Right lobe of liver (tissue), 6 donors: ENCODE measurements at places on chromosomes 6 and 20. TPM values are rescaled to one million over a fixed set of nuclear protein-coding genes. Genes with fewer than 3 reads are reported as not detected.
A peak's percentile ranks its signal among the peaks of the same experiment; 100 is the strongest.

GRCh38 chr6:13259393-13259792, 68.9 kb downstream of the TBC1D7 start:
- no peaks in the 10 kb centered on the region for H3K36me3 ChIP-seq
- H3K27me3 ChIP-seq: no peaks in the 10 kb centered on the region
- H3K27ac ChIP-seq: no peak overlapping the region
- H3K4me1 ChIP-seq: no peaks in the 10 kb centered on the region
- DNase-seq: no peak

GRCh38 chr20:62186887-62187866, 4.3 kb downstream of the MTG2 start:
- no peaks in the 10 kb centered on the region for H3K27me3 ChIP-seq
- peak; percentile 23 for DNase-seq
- peaks cover 33% of the 10 kb centered on the region for H3K4me1 ChIP-seq
- no peak overlapping the region for H3K4me3 ChIP-seq
- H3K27ac ChIP-seq: peak overlapping the region; percentile 17
- H3K36me3 ChIP-seq: no peaks in the 10 kb centered on the region

NINL gene
- total RNA-seq: 5.9 TPM

GRCh38 chr20:14991023-14991422, 653.6 kb upstream of the FLRT3 start:
- no peak for DNase-seq
- no peaks in the 10 kb centered on the region for H3K4me1 ChIP-seq
- no peaks in the 10 kb centered on the region for H3K27me3 ChIP-seq
- no peak overlapping the region for H3K4me3 ChIP-seq

TBX18 gene
- 0.49 TPM for total RNA-seq

GRCh38 chr20:23142162-23143050, 56.3 kb upstream of the CD93 start:
- H3K27me3 ChIP-seq: no peaks in the 10 kb centered on the region
- DNase-seq: peak; percentile 51
- no peak overlapping the region for H3K4me3 ChIP-seq
- peak overlapping the region; percentile 44 for H3K27ac ChIP-seq
- H3K36me3 ChIP-seq: no peaks in the 10 kb centered on the region

DNA sequence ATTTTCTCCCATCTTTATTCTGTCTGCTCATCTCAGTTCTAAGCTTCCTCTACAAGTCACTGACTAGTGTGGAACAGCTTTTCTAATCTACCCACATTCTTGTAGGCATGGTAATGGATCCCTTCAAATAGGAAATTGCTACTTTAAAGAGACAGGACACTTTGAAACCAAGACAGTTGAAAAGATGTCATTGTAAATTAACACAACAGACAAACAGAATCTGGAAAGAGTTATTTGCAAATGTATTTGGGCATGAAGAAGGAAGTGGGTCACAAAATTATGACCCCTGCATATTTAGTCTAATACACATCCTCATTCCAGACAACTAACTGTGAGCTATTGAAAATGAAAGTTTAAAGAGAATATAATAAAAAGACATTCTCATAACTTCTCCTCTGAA, 298.2 kb upstream of the MARCKS start:
- no peaks in the 10 kb centered on the region for H3K4me1 ChIP-seq
- no peaks in the 10 kb centered on the region for H3K27me3 ChIP-seq
- H3K36me3 ChIP-seq: no peaks in the 10 kb centered on the region
- no peak overlapping the region for H3K4me3 ChIP-seq
- DNase-seq: no peak
- H3K27ac ChIP-seq: no peak overlapping the region

TRAPPC3L gene
- not detected for total RNA-seq

CFB gene
- 3,385 TPM for total RNA-seq

- H3K27ac ChIP-seq: peak overlapping the region; percentile 72
- H3K36me3 ChIP-seq: no peaks in the 10 kb centered on the region
- H3K4me3 ChIP-seq: peak overlapping the region; percentile 76
- no peaks in the 10 kb centered on the region for H3K4me1 ChIP-seq
- peak; percentile 84 for DNase-seq
These were observed 417 bp downstream of the NFATC2 start for GRCh38 chr20:51542033-51542570.

DNA sequence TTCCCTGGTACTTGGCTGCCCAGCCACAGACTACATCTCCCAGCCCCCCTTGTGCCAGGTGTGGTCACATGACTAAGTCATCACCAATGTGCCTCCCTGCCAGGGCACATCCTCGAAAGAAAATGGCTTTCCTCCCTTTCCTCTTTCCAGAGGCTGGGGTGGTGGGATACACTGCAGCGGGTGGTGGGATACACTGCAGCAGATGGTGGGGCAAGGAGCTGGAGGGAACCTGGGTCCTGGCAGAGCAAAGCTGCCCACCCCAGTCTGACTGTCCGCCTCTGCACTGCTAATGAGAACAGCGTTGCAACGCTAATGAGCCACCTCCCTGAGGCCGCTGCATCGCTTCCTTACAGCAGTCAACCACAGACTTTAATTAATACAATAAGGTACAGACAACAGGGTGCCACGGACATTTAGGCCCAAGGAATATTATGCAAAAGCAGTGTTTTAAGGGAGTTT, 125.3 kb downstream of the PREX1 start:
- no peaks in the 10 kb centered on the region for H3K27me3 ChIP-seq
- H3K4me3 ChIP-seq: no peak overlapping the region
- DNase-seq: no peak
- H3K4me1 ChIP-seq: peaks cover 11% of the 10 kb centered on the region
- no peaks in the 10 kb centered on the region for H3K36me3 ChIP-seq
- no peak overlapping the region for H3K27ac ChIP-seq
